ENCODE measurements at places on chromosomes 3 and 15.

DNA sequence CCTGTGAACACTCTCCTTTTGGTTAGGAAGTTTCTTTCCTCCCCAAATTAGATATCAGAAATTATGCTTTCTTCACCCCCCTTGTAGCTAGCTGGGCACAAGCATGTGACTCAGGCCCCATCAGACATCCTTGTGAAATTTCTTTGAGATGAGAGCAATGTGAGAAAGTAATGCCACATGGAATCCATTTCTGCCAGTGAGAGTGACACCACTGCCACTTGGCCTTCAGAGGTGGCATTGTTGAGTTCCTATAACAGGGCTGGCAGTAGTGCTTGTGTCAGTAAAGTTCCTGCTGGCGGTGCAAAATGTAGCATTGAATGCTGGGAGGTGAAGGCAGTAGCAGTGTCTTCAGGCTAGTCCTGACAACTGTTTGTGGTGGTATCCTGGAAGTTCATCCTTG lies 80.7 kb upstream of the ZNF280D start:
- DNase-seq: no peak

DNA sequence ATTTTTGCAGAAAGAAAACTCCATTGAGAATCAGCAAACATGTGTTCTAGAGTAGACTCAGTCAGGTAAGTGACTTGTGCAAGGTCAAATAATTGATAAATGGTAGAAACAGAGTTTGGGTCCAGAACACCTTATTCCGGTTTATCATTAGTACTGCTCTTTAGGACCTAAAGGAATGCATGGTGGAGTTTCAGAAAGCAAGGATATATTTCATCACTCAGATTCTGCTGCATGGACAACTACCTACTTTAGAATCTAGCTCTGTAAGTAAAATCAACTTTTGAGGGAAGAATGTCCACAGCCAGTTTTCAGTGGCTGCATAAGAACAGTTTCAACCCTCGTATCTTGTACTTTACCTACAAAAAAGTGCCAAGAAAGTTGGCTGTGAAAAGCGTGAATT lies 43.6 kb downstream of the TIMP4 start:
- DNase-seq: no peak

DNA sequence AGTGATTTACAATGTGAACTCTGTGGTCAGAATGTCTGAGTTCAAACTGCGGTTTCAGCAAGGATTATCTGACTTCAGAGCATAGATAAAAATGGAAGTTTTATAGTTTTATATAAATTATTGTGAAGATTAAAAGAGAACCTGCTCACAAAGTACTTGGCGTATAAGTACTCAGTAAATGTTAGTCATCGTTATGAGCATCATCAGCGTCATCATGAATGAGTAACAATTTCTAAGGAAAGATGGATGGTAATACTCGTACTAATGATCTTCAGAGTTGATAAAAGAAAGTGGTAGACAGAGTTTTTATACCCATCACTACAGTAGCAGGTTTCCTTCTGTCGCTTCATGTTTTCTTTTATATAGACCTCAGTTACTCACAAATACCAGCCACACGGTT lies 341.8 kb downstream of the RAP2B start:
- no peak for DNase-seq

DNA sequence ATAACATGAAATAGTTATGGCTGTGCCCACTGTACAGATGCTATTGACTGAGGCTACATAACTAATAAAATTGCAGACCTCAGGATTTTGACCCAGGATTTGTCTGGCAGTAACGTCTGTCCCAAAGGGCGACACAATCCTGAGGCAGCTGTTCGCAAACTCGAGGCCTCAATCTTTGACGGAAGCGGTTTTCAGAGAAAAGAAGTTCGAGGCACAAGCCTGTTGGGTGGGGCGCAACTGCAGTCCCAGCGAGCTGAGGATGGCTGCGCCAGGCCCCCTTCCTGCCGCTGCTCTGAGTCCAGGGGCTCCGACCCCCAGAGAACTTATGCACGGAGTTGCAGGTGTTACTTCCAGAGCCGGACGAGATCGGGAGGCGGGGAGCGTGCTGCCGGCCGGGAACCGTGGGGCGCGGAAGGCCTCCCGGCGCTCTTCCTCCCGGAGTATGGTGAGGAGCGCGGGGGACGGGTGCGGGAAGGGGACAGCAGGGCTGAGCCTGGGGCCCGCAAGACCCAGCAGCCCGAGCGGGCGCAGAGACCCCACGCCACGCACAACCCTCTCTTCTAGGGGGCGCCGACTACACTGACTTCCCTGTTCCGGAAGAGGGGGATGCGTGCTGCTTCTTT lies at the start of gene PARP15:
Gene PARP15, plus strand, starts transcription at position 242 of the 623 bp plus-strand sequence. Its CDS starts 18 bp downstream, at position 260.
- DNase-seq: peak; percentile 34

DNA sequence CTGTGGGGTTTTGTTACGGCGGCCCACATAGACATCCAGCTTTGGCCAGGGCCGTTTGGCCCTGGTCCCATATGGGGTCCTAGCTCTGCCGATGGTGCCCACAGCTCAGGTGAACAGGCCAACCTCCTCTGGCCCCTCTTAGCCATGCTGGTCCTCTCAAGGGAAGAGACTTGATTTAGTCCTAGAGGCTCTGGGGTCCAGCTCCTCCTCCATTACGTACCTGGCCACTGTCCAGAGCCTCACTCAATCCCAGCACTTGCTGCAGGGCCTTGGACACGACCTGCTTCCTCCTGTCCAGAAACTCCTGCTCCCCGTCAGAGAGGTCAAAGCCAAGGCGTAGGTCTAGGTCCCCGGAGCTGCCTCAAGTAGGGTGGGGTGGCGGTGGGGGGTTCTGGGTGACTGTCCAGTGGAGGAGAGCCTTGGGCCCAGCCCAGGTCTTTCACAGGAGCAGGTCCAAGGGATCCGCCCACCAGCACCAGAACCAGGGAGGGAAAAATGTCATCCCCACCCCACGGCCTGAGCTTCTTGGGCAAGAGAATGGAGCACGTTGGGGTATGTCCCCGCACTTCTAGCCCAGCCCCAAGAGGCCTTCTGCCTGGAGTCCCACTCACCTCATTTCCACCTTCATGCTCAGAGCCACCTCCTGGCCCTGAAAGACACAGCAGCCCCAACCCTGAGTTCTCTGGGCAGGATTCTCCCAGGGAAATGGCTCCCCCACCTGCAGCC lies 6.8 kb downstream of the PLA2G4F start:
- DNase-seq: no peak

GRCh38 chr3:149245738-149246451 lies 24.3 kb upstream of the CP start:
- no peak for DNase-seq

DNA sequence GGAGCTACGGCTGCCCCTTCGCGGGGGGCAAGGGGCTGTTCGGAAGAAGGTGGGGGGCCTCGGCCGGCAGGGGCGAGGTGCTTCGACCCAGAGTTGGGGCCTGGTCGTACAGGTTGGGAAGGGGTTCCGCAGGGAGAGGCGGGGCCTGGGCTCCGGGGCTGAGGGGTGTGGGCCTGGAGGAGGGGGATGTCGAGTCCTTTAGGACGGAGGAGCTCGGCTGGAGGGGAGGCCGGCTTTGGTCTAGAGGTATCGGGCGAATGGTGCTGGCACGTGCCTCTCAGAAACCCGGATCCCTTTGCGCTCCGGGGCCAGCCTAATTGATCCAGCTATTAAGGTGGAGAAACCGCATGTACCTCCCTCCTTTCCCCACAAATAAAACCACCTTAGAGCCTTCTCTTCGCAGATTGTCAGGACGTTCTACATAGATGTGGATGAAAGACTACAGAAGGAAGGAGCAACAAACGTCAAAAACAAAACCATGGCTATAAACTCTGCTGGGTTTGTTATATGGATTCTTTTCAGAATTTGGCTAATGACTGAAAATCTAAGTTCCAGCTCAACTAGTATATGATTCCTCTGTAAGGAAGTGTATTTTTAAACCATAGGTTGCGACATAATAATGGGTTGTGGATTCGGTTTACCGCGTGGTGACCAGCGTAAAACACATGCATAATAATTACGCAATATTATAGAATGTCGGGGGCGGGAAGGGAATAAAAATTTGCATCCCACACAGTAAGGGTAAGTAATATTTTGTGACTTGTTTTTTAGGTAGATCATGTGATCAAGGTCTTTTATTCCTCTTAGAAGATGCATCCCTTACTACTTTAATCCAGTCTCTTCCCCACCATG lies 644 bp upstream of the NGLY1 start:
- DNase-seq: no peak

- no peak for DNase-seq
Observed at GRCh38 chr15:40516322-40516721, 45.5 kb downstream of the CHST14 start.

DNA sequence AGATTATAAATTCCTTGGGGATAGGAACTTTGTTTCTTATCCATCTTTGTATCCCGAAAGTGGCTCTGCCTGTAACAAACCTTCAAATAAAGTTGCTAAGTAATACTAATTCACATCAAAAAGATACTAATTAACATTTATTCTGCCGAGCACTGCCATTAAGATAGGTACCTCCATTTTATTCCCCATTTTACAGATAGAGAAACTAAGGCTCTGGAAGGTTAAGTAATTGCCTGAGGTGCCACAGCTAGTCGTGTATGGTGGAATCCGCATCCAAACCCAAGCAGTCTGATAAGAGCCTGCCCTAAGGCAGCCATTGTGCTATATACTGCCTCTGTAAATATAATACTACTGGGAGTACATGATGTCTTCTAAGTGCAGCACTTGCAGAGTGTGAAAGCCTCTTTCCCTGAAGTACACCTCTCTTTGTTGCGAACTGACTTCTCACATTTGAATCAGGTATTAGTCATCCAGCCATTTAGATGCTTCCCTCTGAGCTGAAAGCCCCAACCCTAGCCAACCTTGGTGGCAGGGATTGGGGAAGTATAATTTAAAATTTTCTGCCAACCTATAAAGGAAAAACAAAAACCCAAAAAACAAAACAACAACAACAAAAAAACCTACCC lies 78.5 kb upstream of the CHD2 start:
- DNase-seq: no peak

GRCh38 chr15:79948761-79949160 lies 22.2 kb downstream of the BCL2A1 start:
- DNase-seq: no peak

DNA sequence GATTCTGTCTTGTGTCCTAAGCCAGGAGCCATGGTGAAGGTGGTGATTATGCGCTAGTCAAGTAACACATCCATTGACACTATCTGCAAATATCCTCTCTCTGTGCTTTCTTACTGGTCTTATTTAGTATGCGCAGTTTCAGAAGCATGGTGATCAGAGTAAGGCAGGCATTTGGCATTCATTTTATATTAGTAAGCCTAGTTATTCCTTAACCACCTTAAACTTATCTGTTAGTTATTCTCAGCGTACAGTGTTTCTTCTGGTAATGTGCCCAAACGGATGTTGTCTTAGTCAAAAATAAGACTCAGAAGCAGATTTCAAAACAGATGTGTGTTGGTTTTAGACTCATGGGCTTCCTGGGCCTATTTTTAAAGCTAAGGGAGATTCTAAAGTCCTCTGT lies 329.2 kb downstream of the GRM7 start:
- no peak for DNase-seq

- DNase-seq: no peak
Observed at GRCh38 chr3:33577173-33577572, 137.0 kb upstream of the UBP1 start.

DNA sequence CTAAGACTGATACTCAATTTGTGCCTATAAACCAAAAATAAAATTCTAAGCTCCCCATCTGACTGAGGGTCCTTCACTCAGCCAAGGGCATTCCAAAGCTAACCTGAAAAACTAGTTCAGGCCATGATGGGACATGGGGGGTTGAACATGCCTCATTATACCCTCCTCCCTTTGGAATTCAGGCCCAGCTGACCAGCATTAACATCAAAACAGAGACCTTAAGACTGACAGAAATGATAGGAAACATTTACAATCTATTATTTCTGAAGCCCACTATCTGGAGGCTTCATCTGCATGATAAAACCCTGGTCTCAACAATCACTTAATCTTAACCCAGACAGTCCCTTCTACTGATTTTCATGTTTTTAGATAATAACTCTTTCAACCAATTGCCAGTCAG lies 140.4 kb downstream of the ANO10 start:
- no peak for DNase-seq

GRCh38 chr3:173584838-173585831 lies 187.6 kb downstream of the NLGN1 start:
- no peak for DNase-seq

DNA sequence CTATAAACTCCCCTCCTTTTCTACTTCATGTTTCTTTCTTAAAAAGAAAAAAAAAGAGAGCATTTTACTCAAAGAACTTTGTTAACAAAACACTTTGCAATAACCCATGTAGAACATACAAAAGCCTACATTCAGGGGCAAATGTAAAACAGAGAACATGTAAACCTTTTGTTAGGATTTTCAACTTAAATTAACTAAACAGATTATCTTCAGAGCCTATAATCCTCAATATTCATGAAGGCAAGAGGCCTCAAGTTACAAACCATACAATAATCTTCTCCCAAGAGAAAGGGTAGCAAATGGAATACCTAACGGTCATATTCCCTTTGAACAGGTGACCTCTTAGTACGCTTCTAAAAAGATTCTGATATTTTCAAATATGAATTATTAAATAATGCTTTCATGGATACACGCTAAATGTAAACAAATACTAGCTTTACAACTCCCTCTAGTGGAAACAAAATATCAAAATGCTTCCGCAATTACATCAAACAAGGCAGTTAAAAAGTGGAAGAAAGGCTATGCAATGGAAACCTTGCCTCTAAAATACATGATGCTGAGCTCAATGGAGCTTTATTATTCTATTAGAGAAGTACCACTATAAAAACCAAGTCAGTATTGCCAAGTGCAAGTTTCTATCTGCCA lies 9.9 kb downstream of the CEP152 start:
- DNase-seq: no peak

- no peak for DNase-seq
Observed at GRCh38 chr3:174255454-174255853, 603.7 kb upstream of the NAALADL2 start.

- no peak for DNase-seq
Observed at GRCh38 chr15:71182522-71182921, 67.3 kb downstream of the THSD4 start.

DNA sequence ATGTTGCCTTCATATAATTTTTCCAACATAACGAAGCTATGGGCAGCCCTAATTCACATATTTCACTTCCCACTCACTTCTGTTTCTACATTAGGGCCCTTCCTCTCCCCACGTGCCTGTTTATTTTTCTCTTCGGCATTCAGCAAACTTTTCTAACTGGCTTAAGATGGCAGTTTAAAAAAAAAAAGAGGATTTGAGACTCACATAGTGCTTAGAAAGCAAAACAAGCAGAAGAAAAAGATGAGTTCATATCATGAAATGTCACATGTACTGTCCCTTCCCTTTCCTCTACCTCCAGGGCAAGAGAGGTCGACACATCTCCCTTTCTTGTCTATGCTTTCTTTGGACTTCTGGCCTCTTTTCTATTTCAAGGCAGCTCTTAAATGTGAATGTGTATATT lies 30.6 kb downstream of the SLC49A4 start:
- DNase-seq: no peak

DNA sequence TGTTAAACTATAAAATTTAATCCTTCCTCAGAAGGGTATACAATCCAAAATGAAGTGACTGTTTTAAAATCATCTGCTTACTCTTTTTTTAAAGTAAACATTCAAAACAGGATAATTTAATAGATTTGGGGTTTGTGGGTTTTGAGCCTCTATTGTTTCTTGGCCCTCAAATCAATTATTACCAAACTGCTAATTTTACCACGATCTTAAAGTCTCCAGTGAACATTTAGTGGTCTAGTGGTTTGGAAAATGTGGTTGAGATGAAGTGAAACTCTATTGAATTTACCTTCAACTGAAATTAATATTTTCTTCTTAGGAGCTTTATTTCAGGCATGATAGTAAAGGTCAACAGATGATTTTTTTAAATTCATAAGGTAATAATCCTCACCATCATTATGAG lies 11.2 kb upstream of the ATP11B start:
- DNase-seq: no peak

- no peak for DNase-seq
Observed at GRCh38 chr3:172711454-172711795, 558 bp upstream of the NCEH1 start.

- DNase-seq: no peak
Observed at GRCh38 chr3:71930056-71930991, 145.4 kb upstream of the PROK2 start.
